A549 treated with Hydrocortisone at 1 μM for 4 hours (cell line): ENCODE measurements at places on chromosomes 5 and 9. TPM values are rescaled to one million over a fixed set of nuclear protein-coding genes. Genes with fewer than 3 reads are reported as not detected.

Gene DCAF10
- 10.8 to 13.0 TPM (median 12.4 TPM) in 5 replicates for total RNA-seq

Gene NSG2
- 0.05 TPM in 1 of 5 replicates, not detected in the others for total RNA-seq

Gene ZBED3
- total RNA-seq, result 3.4 to 4.7 TPM (median 4.2 TPM) in 5 replicates

Gene ZNF782
- 1.1 to 2.5 TPM (median 2.1 TPM) in 5 replicates for total RNA-seq

Gene ADGRD2
- not detected in 5 replicates for total RNA-seq

Gene MPDZ
- 8.9 to 15.1 TPM (median 10.3 TPM) in 5 replicates for total RNA-seq

Gene PAPPA
- 21.8 to 38.1 TPM (median 32.1 TPM) in 5 replicates for total RNA-seq

Gene CFAP157
- 0.03 to 0.08 TPM (median 0.05 TPM) in 5 replicates for total RNA-seq

Gene TMEM38B
- total RNA-seq, result 14.5 to 17.3 TPM (median 16.2 TPM) in 5 replicates

Gene GDA
- 0.91 to 1.2 TPM (median 1.2 TPM) in 5 replicates for total RNA-seq

Gene ANKRD31
- total RNA-seq, result 0.03 to 0.07 TPM (median 0.05 TPM) in 5 replicates
